ENCODE measurements at places on chromosomes 1 and 21. TPM values are rescaled to one million over a fixed set of nuclear protein-coding genes. Genes with fewer than 3 reads are reported as not detected.
A peak's percentile ranks its signal among the peaks of the same experiment; 100 is the strongest.

DNA sequence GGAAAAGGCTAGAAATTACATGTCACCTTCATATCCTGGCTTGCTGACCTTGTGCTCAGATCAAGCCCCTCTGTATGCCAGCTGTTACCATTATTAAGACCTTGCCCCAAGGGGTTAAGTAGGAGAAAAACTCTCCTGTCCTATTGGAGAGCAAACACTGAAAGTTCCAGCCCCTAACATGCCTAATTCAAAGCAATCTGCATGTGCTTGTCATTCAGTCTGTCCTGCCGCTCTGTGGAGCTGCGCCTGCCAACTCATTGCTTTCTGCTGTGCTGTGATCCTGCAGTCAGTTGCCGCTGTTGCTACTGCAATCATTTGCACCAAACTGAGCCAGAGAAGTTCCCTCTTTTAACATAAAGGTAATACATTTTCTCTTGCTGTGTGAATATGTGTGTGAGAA, 113.4 kb downstream of the DISP1 start:
- DNase-seq: peak; percentile 69

DNA sequence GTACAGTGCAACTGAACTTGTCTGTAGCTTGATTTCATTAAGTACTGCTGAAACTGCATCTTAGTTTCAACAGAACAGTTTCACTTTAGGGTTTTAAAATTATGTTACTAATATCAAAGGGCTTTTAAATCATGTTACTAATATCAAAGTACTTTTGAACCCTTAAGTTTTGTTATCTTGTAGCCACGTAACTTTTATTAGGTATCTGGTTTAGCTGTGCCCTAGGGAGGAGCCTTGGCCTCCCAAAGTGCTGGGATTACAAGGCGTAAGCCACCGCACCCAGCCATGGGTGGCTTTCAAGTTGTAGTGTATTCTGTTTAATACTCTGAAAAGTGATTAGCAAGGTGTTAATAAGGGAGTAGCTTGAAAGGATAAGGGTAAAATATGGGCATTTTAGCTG, 2.0 kb downstream of the KDM4A start:
- no peak for DNase-seq

GRCh38 chr1:222970711-222971110, 155.9 kb downstream of the DISP1 start:
- no peak for DNase-seq

GRCh38 chr1:204880906-204881305, 10.2 kb downstream of the NFASC start:
- no peak for DNase-seq

DNA sequence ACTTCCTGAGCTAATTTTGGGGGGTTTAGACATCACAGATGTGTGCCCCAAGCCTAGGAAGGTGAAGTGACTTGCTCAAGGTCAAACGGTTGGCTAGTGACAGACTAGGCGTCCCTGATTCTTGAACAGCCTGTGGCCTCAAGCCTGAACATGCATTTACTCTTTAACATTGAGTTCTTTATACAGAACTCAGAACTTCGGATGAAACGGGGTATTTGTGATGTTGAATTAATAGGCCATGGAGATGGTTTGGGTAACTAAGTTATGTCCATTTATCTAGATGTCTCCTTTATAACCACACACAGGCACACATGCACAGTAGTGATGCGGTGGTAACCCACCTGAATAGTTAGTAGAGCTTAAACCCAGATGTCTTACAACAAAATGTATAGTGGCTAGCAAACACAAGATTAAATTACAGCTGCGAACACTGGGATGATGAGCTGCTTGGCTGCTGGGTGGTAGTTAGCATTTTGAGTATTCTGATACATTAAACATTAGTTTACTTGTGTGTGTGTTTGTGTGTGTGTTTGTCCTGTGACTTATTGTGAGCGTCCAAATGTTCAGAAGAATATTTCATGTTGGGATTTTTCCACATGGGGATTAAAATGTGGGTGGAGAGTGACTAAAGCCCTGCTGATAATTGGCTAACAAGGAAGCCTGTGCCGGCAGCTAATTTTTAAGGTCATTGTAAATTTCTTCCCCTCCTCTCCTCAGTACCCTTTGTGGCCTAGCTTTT, 2.3 kb downstream of the ATP1A1 start:
- no peak for DNase-seq

The PIGM gene
- total RNA-seq: 2.5 TPM

GRCh38 chr1:168386492-168386891, 105.8 kb downstream of the TBX19 start:
- no peak for DNase-seq

GRCh38 chr1:169133228-169133576, 26.7 kb downstream of the ATP1B1 start:
- DNase-seq: no peak

DNA sequence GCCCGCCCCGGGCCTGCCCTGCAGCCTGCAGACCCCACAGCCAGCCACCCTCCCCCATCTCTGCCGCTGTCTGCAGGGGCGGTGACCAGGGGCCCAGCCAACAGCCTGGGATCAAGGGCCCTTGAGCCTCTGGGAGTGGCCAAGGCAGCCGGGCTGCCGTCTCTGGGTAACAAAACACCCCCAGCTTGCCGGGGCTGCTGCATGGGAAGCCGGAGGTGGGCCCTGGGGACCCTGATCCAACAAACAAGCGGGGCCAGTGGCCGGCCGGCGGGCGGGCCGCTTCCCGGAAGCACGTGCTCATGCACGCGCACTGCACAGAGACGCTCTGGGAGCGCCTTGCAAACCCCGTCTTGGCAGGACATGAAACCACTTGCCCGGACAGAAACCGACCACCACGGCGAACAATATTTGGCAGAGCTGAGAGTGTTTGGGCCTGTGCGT, 13.2 kb downstream of the MEGF6 start:
- peak; percentile 35 for DNase-seq

The CRP gene
- not detected for total RNA-seq

- no peak for DNase-seq
Observed at GRCh38 chr1:28301368-28302174, 27.3 kb upstream of the MED18 start.

GRCh38 chr21:34513129-34513675, 1.2 kb upstream of the KCNE1 start:
- DNase-seq: no peak

DNA sequence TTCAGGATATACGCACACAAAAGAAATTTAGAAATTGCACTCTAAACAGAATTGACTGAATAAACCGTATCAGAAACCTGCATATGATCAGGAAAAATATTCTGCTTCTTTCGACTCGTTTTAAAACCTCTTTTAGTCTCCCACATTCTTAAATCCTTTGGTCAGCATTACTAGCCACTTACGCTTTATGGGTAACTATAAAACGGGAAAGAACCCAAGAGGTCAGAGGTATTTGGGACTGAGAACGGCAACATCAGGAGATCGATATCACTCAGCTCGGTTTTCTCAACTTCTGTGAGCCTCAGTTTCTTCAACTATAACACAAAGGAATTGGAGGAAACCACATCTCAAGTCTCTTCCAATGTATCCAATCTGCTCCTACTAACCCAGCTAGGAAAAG, 36.4 kb upstream of the ANGPTL7 start:
- DNase-seq: no peak

DNA sequence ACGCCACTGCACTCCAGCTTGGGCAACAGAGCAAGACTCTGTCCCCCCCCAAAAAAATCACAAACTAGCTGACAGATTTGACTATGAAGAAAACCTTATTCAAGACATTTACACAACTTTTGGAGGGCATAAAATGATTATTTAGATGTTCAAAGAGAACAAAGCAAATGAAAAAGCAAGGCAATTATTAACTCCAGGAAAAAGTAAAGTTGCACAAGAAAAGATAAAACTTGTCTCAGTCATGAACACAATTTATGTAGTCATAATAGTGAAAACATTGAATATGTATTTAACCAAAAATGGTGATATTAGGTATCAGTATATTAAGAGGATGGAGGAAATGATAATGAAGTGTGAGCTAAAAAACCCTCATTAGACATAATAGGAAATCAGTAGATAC, 11.9 kb upstream of the TARDBP start:
- DNase-seq: no peak

The PALMD gene
- 123 TPM for total RNA-seq

All from left ventricle myocardium inferior (tissue), 1 donor.